Naive thymus-derived CD4-positive, alpha-beta T cell (primary cell): ENCODE measurements at places on chromosomes 7 and 10. TPM values are rescaled to one million over a fixed set of nuclear protein-coding genes. Genes with fewer than 3 reads are reported as not detected.

DNA sequence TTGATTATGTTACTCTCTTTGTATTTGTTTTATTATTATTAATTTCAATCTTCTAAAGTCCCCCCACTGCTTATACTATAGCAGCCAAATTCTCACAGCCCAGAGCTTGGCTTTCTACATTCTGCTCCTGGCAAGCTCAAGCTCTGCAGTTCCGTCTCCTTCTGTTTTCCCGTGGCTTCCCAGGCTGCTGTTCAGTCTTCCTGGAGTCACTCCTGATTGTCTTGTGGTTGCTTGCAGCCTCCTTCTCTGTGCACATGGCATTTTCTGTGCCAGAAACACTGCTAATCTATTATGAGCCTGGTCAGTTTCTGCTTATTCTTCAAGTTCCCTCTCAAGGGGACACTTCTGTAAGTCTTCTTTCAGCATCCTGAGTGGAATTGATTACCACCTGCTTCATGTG is 533.7 kb upstream of the IGFBP3 start:
- no peak for DNase-seq

DNA sequence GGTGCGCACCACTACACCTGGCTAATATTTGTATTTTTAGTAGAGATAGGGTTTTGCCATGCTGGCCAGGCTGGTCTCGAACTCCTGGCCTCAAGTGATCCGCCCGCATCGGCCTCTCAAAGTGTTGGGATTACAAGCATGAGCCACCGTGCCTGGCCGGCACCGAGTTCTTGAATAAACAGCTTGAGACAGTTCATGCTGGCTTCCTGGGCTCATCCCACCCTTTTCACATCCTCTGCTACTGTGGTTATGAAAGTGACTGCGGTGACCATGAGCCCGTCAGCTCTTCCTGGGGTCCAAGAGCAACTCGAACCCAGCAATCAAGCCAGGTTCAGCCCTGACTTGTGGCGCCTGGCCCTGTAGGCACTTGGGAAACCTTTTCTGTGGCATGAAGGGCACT is 38.7 kb downstream of the HIP1 start:
- no peak for DNase-seq

DNA sequence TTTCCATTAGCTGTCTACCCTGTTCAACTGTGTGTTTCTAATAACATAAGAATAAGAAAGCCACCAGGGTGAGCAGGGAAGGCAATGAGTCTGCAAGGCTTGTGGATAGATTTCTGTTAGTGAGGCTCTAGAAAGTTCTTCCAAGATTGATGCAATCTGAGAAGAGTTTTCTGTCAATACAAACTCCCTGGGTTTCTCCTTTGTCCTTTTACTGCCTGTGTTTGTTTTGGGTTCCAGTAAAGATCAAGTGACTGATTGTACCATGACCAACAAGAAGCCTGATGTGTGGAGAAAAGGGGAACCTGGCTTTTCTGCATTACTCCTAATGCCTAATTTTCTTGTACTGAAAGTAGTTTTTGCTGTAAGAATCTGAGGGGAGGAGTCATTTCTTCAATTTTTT is 139.9 kb downstream of the CFTR start:
- DNase-seq = no peak

- no peak for DNase-seq
Observed at GRCh38 chr10:113099431-113100183, 149.6 kb downstream of the TCF7L2 start.

DNA sequence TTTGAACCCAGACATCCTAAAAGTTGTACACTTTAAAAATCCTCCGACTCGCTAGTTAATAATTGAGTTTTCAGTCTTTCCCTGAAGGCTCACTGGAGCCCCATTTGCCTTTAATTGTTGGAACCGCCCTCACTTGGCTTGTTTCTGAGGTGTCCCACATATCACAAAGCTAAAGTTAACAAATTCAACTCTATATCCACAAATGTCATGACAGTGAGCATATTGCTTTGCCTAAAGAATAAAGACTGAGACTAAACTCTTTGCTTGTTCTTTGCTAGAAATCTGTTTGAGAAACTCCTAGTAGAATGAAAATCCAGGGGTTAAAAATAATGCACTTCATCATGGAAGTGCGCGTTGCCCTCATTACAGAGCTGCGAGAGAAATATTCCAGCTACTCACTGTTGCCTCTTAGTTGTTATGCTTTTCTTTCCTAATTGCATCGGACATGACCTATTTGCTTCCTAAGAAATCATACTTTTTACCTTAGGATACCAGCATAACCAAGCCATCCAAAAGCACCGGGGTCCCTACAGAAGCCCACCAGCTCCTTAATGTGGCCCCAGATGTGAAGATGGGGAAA is 752 bp downstream of the THSD7A start:
- no peak for DNase-seq

GRCh38 chr10:61409157-61409556 is 44.0 kb downstream of the TMEM26 start:
- no peak for DNase-seq

DNA sequence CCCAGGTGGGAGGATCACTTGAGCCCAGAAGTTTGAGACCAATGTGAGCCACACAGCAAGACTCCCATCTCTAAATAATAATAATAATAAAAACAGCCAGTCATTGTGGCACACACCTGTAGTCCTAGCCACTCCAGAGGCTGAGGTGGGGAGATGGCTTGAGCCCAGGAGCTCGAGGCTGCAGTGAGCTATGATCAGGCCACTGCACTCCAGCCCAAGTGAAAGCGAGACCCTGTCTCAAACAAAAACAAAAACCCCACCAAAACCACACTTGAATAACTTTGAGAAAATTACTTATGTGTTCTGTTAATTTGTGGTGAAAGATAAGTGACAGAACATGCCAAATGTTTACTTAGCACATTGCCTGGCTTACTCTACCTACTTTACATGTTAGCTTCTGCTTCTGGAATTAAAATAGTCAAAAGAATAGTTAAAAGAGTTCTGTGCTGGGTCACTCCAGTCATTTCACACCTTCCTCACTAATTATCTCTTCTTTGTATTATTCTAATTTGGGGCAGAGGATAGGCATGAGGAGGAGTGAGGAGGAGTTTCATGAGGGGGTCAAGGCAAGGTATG is 9.8 kb downstream of the TMEM60 start:
- DNase-seq = no peak

DNA sequence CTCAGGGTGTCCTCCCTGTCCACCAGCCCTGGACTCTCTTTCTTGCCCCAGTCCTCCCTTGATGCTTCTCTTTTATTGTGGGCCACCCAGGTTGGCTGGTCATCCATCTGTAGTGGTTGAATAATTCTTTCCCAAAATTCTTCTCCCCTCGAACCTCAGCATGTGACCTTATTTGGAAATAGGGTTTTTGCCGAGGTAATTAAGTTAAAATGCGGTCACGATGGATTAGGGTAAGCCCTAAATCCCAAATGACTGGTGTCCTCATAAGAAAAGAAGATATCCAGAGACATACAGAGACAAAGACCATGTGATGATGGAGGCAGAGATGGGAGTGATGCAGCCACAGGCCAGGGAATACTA is 74.3 kb downstream of the GFRA1 start:
- DNase-seq = no peak

- no peak for DNase-seq
Observed at GRCh38 chr7:106062006-106062405, 50.1 kb downstream of the SYPL1 start.

DNA sequence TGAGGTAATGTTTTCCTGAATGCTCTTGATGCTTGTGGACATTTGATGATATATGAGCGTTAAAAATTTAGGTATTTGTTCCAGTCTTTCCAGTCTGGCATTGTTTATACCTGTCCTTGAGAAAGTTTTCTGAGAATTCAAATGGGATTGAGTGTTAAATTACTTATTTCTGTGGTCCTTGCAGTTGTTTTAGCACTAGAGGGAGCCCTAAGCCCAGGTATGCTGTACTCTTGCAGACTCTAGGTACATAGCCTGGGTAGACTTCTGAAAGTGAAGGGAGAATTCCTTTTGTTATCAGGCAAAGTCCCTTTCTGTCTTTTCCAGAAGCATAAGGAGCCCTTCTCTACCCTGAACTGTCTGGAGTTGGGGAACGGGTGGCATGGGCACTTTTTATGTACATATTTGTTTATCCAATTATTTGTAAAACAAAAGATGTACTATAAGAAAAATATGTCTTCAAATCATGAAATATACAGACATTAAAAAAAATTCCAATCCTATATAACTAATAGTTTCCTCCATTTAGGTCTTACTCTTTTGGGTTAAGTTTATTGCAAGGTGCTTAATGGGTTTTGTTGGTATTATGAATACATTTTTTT is 262.1 kb downstream of the ATRNL1 start:
- DNase-seq = no peak

DNA sequence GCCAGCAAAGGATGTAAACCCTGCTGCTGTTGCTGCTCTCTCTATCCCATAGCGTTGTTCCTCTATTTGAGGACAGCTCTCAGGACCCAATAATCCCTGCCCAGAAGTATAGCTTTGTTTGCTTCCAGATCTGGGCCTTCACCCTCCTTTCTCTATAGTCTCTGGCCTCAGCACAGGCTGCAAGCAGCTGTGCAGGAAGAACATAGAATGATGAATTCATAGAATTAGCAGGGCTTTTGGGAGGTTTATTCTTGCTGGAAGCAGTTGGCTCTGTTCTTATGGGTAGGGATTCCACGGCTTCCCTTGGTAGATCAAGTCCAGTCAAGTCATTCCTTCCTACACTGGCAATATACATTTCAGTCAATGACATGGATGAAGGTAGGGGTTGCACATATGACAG is 354.7 kb downstream of the HPSE2 start:
- no peak for DNase-seq

The PSD gene
- 3.1 and 3.5 TPM in 2 replicates for total RNA-seq

The SPDYE9 gene
- total RNA-seq = not detected in 2 replicates

The RELN gene
- total RNA-seq = not detected

The FAM131B gene
- total RNA-seq = not detected

The TRPV5 gene
- total RNA-seq = not detected
